ENCODE measurements at places on chromosomes 5 and 9. TPM values are rescaled to one million over a fixed set of nuclear protein-coding genes. Genes with fewer than 3 reads are reported as not detected.

Gene TAF11L11
- total RNA-seq = not detected

Gene ORM1
- total RNA-seq = not detected

Gene FOXD4
- not detected for total RNA-seq

Gene FAM151B
- 0.24 TPM for total RNA-seq

Gene ARID3C
- 0.17 TPM for total RNA-seq

Gene BTNL3
- total RNA-seq = not detected

Gene KCNV2
- total RNA-seq = not detected

Gene TIFAB
- total RNA-seq = not detected

Gene PCDHA3
- total RNA-seq = not detected

Gene TESK1
- total RNA-seq = 34.7 TPM

Gene CDO1
- 0.34 TPM for total RNA-seq

Gene OR1J2
- not detected for total RNA-seq

Gene PCDHB14
- not detected for total RNA-seq

Gene EGFL7
- total RNA-seq = 0.93 TPM

Gene C8G
- total RNA-seq = 0.94 TPM

Gene GM2A
- total RNA-seq = 29.1 TPM

Gene GALNT12
- total RNA-seq = 6.3 TPM

Gene FCN2
- total RNA-seq = not detected

Gene EQTN
- total RNA-seq = not detected

Gene NR6A1
- total RNA-seq = 0.61 TPM

Gene FOXD4L4
- 0.12 TPM for total RNA-seq

Gene CMYA5
- 0.26 TPM for total RNA-seq

Gene TARS1
- total RNA-seq = 248 TPM

Gene IL7R
- 163 TPM for total RNA-seq

Gene TEX48
- total RNA-seq = 0.57 TPM

Gene KCNN2
- not detected for total RNA-seq

Gene IL4
- total RNA-seq = 6.4 TPM

Gene ANKRD34B
- total RNA-seq = not detected

Gene BARHL1
- not detected for total RNA-seq

Gene ATOSB
- 9.1 TPM for total RNA-seq

Gene SPINK7
- total RNA-seq = not detected

Measured in activated CD4-positive, alpha-beta memory T cell treated with anti-CD3 and anti-CD28 coated beads for 36 hours (primary cell).